ENCODE measurements at places on chromosomes 1 and 21.

DNA sequence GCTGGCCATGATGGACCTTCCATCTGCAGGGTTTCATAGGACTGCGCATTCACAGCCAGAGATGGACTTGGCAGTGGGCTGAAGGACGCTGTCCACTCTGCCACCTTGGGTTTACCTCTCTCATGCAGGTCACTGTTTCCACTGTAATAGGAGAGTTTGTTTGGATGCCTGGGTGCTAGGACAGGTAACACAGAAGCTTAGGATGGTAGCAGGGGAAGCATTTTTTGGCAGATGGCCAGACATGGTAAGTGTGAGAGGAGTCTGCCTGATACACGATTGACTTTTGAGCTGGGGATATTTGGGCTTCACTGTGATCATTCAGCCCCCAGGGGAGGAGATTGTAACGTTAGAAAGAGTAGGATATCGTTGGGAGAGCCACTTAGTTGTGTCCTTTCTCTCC, 11.8 kb downstream of the PSEN2 start:
- no peak for DNase-seq

- DNase-seq, result no peak
Measured at GRCh38 chr1:67441183-67441582, 11.0 kb upstream of the SERBP1 start.

DNA sequence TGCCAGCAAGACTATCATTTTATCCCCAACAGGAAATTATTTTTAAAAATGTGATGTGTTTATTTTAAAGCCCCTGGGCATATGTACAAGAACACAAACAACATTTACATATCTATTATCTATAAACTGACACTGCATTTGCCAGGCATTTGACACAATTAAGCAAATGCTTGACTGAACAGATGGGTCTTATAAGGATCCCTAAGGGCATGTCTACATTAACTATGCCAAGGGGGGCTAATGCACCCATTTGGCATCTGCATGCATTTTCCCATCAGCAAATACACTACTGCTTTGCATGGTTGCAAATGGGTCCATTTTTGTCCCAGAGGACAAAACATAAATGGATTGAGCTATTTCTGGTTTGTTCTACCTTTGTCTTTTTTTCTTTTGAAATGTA, 884.8 kb upstream of the B3GALT2 start:
- DNase-seq, result no peak

DNA sequence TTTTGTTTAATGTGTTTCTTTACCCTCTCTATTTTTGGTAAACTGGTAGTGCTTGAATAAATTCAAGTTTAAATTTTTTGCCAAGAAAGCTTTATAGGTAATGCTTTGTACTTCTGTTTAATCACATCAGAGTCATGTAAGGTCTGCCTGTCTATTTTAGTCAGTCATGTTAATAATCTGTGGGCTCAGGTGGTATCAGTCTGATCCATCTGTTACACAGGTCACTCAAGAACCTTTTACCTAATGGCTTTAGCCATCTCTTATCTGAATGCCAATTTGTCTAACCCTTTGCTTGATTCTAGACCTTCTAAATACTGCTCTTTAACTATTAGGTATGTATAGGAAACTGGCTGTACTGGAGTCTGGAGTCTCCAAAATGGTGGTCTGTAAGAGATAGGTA, 16.6 kb downstream of the MDM4 start:
- DNase-seq, result no peak

- DNase-seq, result no peak
Measured at GRCh38 chr1:2091611-2092604, 41.7 kb downstream of the PRKCZ start.

- DNase-seq, result no peak
Measured at GRCh38 chr1:13728091-13728715, 28.2 kb downstream of the PRDM2 start.

DNA sequence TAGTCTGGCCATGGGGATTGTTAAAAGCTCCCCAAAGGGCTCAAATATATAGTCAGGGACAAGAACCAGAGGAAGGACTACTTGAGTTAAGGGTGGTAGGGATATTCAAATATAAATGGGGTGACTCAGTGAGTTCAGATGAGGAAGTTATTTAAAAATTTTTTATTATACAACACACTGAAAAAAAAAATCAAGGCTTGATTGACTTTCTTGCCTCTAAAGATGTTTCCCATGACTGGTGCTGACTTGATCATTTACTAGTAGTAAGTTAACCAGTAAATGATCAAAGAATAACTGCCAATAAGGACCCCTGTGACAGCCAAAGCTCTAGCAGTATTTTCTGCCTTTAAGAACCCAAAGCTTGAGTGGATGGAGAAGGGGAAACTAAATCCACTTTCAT, 357.6 kb upstream of the NR5A2 start:
- no peak for DNase-seq

DNA sequence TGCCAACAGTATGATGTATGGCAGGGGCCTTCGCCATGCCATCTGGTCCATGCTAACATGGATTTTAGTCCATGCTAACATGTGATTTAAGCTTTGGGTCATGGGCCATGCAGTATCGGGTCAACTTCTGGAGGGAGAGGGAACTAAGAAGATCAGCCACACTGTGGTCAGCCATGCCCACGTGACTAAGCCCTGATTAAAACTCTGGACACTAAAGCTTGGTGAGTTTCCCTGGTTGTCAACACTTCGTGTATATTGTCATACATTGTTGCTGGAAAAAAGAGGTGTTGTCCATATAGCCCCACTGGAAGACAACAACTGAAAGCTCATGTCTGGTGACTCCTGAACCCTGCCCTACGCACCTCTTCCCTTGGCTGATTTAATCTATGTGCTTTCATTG, 90.5 kb downstream of the SUSD4 start:
- no peak for DNase-seq

DNA sequence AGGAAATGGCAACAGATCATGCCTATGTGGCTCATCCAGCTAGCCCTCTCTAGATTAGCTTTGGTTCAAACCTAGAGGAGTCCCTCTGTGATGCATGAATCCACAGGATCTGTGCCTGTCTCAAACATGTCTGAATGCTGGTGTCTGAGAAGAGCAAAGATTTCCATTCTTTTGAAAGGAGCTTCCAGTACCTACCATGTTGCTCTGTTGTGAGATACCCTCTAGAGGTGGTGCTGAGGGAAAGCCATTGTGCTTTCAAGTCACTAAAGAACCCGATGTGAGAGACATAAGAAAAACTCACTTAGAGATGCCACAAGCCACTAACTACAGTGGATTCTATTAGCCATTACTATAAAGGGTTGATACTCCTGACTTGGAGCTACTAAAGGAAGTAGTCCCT, 103.6 kb downstream of the LRRC40 start:
- no peak for DNase-seq

DNA sequence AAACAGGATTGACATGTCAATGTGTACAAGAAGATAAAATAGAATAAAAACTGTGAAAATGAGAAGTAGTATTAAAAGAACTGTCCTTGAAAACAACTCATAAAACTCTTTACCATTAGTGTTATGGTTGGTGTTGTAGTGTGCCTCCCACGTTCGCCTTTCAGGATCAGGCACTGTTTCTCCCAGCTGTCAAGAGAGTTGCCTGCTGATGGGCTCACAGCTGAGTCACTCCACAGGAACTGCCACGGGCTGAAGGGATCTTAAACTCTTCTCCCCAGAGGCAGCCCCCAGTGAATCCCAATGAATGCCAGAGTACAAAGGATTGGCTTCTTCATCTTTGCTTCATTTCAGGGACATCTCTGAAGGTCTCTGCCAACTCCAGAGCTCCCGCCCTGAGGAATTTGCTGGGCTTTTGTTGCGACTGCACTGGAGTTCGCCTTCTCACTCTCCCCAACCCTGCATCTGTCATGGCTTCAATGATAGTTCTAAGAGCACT, 119.6 kb downstream of the ADGRL2 start:
- DNase-seq, result no peak

GRCh38 chr1:6163191-6163972, 16.7 kb downstream of the CHD5 start:
- DNase-seq, result no peak

GRCh38 chr1:230891413-230891812, 23.1 kb upstream of the C1orf198 start:
- DNase-seq, result no peak

DNA sequence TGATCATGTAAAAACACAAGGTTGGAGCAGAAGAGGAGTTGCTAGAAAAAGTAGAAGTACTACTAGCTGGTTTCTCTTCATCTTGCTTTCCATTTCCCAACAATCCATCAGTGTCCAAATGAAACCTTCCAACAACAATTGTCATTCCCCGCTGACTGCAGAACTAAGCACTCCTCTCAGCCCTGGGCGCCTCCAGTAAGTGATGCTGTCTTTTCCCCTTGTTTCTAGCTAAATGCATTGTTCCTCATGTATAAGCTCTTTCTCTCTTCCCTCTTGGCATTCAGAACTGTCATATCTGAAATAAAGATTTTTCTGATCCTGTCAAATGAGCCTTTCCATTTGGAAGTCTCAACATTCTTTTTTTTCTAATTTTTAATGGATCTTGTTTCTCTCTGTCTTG, 68.7 kb downstream of the FCRL5 start:
- no peak for DNase-seq

- DNase-seq, result no peak
Measured at GRCh38 chr1:163706915-163707314, 385.2 kb downstream of the NUF2 start.

DNA sequence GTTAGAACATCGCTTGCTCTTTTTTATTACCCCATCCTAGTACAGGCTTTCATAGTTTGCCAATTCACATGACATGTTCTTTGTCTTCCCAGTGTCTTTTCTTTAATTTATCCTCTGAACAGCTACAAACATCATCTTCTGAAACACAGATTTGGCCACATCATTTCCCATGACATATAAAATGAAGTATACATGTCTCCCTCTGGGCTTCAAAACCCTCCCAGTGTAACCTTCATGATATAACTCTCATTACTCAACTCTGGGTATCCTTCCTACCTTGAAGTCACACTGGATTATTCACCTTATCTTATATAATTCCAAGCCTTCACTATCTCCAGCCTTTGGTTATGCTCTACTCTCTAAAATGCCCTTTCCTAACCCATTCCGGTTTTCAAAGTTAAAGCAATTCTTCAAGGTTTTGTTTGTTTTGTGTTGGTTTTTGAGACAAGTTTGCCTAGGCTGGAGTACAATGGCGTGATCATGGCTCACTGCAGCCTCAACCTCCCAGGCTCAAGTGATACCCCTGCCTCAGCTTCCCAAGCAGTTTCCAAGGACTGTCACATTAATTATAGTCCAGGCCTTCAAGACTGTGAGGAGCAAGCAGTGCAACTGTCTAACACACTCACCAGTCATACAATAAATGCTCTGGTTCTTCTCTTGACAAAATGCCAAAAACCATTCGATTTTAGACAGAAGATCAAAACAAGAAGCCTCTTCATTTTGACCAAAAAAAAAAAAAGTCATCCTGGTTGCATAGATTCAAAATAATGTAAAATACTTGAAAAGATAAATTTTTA, 5.8 kb downstream of the RGS1 start:
- no peak for DNase-seq

- no peak for DNase-seq
Measured at GRCh38 chr1:74423471-74423870, 88.9 kb downstream of the LRRC53 start.

GRCh38 chr1:84735483-84735882, 45.2 kb upstream of the SSX2IP start:
- DNase-seq, result no peak

DNA sequence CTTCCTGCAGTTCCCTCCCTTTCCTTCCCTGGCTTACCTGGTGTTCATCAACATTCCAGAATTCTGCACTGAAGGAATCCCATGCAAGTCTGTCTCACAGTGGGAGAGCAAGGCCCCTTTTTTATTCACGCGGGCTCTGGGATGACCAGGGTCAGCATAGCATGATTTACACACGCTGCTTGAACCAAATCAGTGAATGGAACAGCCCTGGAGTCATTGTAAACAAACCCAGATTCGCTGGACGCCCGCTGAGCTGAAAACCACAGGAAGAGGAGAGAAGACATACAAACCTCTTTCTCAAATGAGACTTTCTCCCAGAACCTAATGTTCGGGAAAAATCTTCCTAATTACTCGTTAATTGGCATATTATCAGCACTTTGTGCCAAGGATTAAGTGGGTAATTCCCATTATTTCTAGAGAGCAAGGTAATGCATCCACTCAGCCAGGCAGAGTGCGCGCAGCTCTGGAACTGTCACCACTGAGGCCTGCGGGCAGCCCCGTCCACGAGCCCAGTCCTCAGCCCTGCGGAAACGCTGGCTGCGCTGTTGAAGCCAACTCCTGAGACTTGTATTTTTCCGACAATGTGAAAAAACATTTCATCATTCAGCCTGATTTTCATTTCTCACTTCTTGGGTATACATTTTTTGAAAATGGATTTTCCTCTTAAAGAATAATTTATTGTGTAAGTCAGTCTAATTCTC, 140.0 kb downstream of the ETS2 start:
- DNase-seq, result no peak

- DNase-seq, result no peak
Measured at GRCh38 chr1:21818656-21819055, 6.6 kb downstream of the LDLRAD2 start.

GRCh38 chr1:231964241-231964640, 337.7 kb downstream of the DISC1 start:
- DNase-seq, result no peak

DNA sequence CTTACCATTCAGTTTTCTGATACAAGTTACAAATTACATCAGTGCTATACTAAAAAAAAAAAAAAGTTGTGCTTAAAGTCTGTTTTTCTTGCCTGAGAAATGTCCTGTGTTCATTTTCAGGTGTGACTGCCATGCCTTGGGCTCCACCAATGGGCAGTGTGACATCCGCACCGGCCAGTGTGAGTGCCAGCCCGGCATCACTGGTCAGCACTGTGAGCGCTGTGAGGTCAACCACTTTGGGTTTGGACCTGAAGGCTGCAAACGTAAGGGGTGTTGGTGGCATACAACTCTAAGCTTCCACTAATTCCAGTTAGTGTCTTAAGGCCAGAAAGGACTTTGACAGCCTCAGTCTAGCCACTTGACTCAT, 60.1 kb upstream of the LAMC2 start:
- no peak for DNase-seq

- no peak for DNase-seq
Measured at GRCh38 chr21:15894596-15894995, 164.8 kb downstream of the USP25 start.

DNA sequence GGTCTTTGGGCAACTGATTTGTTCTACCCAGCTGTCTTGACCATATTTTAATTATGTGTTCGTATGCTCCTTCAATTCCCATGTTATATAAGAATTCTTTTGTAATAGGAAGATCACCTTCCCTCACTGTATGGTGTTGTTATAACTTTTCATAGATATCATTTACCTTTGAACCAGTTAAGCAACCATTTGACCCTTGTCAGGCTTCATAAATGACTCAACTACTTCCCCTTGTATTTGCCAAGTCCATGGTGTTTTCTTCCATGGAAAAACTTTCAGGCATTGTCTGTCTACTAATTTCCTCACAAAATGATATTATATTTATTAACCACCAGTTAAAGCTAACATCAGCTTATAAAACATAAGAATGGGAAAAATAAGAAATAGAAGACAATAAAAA, 5.1 kb downstream of the BPNT1 start:
- no peak for DNase-seq

Measured in cerebellar nuclear complex (tissue), 1 donor.